Esophagus squamous epithelium (tissue), 5 donors: ENCODE measurements at places on chromosomes 2 and 18. TPM values are rescaled to one million over a fixed set of nuclear protein-coding genes. Genes with fewer than 3 reads are reported as not detected.

The EMX1 gene
- not detected for total RNA-seq

The IL37 gene
- total RNA-seq = not detected

The ABCG5 gene
- total RNA-seq = not detected

The DCC gene
- 0.95 TPM for total RNA-seq

The SNED1 gene
- 3.7 TPM for total RNA-seq

The CYP26B1 gene
- 6.7 TPM for total RNA-seq

The CFAP221 gene
- not detected for total RNA-seq

The CYP1B1 gene
- total RNA-seq = 1.0 TPM

The CHRND gene
- not detected for total RNA-seq

The HYCC2 gene
- total RNA-seq = 9.1 TPM

The FBXO15 gene
- 0.32 TPM for total RNA-seq

The ACOXL gene
- total RNA-seq = not detected

The TUBA3E gene
- total RNA-seq = not detected

The CSRNP3 gene
- 0.70 TPM for total RNA-seq

The TGFA gene
- 51.8 TPM for total RNA-seq

The CRYGD gene
- total RNA-seq = not detected

The AQP12B gene
- not detected for total RNA-seq

The FAM136A gene
- total RNA-seq = 30.1 TPM

The FBXO36 gene
- total RNA-seq = 1.2 TPM

The RAX gene
- total RNA-seq = not detected
